ENCODE measurements at places on chromosomes 5 and 9. TPM values are rescaled to one million over a fixed set of nuclear protein-coding genes. Genes with fewer than 3 reads are reported as not detected.

The PLAC8L1 gene
- total RNA-seq = not detected

DNA sequence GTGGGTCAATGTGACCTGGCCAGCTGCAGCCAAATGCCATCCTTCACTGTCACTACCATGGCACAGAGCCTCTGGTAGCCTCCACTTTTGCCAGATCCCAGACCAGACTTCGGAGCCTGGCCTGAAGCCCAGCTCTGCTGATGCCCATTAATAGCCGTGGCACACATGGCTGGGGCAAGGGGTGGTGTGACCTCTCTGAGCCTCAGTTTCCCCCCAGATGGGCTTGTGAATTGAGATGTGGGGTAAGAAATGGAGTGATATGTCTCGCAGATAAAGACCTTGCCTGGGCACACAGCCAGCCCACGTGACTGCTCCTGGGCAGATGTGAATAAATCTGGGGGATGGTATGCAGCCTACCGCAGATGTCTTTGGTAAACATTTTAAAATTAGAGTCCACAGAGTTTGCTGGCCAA lies 13.9 kb downstream of the SUSD3 start:
- no peak for DNase-seq

GRCh38 chr9:136719195-136719880 lies 7.0 kb downstream of the DIPK1B start:
- no peak for DNase-seq

- DNase-seq = no peak
Observed at GRCh38 chr5:164235300-164235891, 730.0 kb downstream of the MAT2B start.

The PCDHGC4 gene
- not detected for total RNA-seq

The LCN9 gene
- not detected for total RNA-seq

DNA sequence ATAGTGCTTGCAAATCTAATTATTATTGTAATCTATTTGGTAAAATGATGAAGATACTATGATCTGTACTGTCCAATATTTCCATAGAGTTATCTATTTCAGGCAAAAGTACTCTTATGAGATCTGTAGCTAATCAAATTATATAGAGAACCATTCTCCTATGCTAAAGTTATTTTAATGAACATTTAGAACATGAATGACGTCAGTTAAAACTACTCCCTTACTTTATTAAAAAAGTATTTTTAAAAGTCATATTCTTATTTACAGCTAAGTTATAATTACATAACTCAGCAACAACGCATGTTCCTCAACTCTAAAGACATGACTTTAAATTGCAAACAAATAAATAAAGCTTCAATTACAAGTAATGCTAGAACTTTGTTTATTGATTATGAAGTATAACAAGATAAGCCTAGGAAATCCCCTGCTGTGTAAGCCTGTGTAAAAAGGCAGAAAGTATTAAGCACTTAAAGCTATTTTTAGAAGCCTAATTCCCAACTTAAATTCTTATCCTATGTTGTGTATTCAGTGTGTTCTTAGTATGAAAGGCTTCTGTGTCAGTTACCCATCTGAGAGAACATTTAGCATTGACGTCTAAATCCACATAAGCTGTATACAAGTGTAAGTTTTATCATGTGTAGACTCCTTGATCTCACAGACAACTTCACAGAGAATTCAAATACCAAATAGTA lies 285.7 kb downstream of the HCN1 start:
- DNase-seq = no peak

The TMEM8B gene
- total RNA-seq = 3.1 TPM

DNA sequence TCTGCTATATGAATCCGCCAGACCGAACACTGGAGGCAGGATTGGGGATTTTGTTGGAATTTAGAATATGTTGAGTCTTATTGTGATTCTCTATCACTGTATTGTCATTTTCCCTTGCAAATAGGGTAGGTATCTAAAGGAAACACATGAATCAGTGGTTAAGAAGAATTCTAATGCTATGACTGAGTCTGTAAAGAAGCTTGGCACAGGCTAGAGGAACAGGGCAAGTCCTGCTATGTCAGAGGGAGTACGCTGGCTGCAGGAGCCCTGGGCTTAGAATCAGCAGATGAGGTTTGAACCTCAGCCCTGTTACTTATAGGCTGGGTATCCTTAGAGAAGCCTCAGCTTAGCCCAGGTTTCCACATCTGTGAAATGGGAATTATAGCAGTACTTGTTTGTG lies 198.1 kb downstream of the NR3C1 start:
- DNase-seq = no peak

The FAM153A gene
- 33.7 TPM for total RNA-seq

- DNase-seq = no peak
Observed at GRCh38 chr9:135188681-135189151, 101.2 kb downstream of the OLFM1 start.

The BARHL1 gene
- total RNA-seq = not detected

DNA sequence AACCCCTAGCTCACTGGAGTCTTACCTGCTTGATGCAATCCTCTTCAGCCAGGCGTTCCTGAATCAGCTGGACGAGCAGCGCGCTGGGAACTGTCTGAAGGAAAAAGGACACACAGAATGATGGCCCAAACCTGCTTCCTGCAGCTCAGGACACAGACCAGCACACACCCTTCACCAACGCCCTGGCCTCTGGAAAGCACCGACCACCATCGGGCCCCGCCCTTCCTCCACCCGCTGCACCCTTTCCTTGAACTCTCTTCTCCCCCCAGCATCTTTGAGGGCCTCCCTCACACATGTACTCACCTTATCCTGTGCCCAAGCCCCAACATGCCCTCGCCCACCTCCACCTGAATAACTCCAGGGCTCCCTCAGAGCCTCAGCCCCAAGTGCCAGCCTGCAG lies 23.3 kb downstream of the AK8 start:
- DNase-seq = no peak

GRCh38 chr9:108786901-108787689 lies 68.7 kb downstream of the ACTL7B start:
- no peak for DNase-seq

DNA sequence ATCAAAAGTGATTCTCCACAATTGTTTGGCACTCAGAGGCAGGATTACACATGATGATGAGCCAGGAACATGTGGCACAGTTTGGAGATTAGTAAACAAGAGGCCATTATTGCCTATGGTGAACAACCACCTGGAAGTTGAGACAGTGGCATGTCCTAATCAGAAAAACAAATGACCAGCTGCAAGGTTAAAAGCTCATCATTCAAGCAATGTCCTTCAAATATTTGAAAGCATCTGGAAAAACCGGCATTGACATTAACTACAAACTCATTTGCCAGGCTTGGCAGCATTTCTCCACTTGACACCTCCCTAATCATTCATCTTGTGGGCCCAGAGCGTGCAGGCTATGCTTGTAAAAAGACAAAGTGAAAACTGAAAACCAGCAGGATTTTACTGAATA lies 80.6 kb upstream of the MEGF10 start:
- no peak for DNase-seq

GRCh38 chr9:114156657-114157421 lies 1.5 kb downstream of the COL27A1 start:
- no peak for DNase-seq

The FOXD4L3 gene
- not detected for total RNA-seq

The ARL14EPL gene
- total RNA-seq = not detected

DNA sequence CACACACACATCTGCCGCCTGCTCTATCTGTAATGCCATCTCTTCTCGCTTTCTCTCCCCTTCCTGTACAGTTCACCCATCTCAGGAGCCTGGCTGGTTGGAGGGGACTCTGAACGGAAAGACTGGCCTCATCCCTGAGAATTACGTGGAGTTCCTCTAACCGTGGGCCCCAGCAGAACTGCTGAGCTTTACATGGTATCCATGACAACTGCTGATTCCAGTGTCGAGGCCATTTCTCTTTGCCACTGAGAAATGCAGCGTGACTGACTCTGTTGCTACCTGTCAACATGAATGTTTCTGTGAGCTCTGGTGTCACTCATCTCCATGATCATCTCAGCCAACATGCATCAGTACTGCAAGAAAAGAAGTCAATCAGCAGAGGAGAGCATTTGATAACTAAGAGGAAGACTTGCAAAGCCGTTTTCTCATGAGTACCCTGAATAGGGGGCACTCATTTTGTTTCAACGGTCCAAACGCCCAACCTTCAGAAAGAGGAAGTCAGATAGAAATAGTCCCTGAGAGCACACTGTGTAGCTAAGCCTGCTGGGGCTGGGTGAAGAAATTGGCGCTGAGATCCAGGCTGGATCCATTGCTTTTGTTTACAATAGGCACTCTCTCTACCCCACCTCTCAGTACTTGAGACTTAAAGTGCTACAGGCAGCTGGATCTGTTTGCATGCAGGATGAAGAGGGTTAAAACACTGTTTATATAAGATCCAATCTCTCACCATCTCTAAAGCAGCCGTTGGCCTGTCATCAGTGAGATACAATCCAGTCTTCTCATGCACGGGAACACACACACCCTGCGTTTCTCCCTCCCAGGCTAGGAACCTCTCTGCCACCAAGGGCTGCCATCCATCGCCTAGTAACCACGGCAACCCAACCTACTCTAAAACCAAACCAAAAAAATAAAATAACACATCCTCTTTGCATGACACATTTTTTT lies 180.9 kb downstream of the NR3C1 start:
- DNase-seq = peak; percentile 72

- no peak for DNase-seq
Observed at GRCh38 chr9:137116728-137117127, 2.2 kb upstream of the DPP7 start.

DNA sequence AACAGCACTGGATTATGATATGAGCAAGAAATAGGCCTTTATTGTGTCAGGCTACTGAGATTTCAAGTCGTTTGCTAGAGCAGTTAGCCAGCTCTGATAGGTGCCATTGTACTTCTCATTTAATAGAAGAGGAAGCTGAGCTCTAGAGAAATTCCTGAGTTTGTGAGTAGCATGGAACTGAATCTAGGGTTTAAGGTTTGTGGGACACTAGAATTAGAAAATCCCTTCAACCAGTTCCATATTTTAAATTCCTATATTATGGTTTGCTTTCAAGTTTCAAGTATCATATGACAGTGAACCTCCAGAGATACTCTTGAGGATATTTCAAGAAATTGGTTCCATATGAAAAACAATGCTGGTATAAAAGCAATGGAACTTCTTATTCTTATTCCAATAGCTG lies 87.6 kb downstream of the ANKRD55 start:
- no peak for DNase-seq

The OXCT1 gene
- total RNA-seq = 63.8 TPM

The FBXL7 gene
- not detected for total RNA-seq

DNA sequence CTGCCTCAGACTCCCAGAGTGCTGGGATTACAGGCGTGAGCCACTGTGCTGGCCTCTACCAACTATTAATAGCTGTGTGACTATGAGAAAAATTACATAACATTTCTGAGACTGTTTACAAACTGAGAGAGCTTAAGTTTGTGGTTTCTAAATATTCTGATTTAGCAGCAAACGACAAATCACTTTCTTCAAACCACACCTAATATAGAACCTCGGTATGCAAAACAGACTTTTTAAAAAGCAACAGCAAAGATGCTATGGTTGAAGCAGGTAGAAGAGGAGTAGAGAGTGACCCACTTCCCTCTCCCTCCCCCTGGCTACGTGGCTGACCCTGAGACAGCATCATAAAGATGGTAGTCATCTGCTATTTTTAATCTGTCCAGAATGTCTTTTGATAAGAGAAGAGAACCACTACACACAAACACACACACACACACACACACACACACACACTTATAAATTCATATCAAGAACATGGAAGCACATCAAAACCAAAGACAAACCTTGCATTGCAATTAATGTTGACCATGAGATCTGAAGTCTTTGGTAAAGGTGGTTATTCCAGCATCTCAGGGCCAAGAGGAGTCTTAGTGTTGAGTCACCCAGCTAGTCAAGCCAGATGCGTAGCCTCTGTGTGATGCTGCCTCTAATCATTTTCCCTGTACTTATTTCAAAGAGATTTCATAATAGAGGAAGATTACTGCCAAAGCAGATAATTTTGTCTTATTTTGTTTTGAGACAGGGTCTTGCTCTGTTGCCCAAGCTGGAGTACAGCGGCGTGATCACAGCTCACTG lies 58.1 kb upstream of the TMEM215 start:
- DNase-seq = no peak

- no peak for DNase-seq
Observed at GRCh38 chr5:163193886-163194285, 243.5 kb upstream of the CCNG1 start.

The GPX8 gene
- not detected for total RNA-seq

DNA sequence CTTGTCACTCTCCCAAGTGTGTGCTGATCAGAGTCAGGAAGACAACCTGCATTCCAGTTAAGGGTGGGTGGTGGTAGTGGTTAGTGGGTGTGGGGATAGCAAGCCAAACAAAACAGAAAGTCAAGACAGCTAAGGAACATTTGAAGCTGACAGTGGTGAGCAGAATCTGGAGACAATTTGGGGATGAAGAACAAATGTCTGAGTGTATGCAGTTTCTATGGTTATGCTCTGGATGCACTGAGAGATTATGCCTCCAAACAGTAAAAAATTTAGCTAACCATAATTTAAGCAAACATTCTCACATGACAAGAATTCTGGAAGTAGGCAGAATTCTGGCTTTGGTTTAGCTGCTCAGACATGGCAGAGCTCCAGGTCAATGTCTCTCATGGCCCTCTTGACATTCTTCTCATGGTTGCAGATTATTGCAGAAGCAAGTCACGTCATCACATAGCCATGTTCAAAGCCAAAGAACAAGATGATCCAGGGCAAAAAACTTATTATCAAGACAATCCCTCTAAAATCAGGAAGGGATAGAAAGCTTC lies 148.7 kb downstream of the LURAP1L start:
- DNase-seq = no peak

GRCh38 chr5:149227168-149227826 lies 44.4 kb upstream of the AFAP1L1 start:
- no peak for DNase-seq

- no peak for DNase-seq
Observed at GRCh38 chr9:25648116-25648515, 30.1 kb downstream of the TUSC1 start.

- peak; percentile 42 for DNase-seq
Observed at GRCh38 chr9:128558431-128559310, 6.3 kb downstream of the SPTAN1 start.
